Panc1 (cell line): ENCODE measurements at places on chromosomes 7 and 10.

- no peak for DNase-seq
Measured at GRCh38 chr10:79437111-79437814, 8.2 kb downstream of the ZCCHC24 start.

GRCh38 chr7:133853706-133854276 lies 273.3 kb upstream of the LRGUK start:
- DNase-seq, result peak; percentile 51

- DNase-seq, result no peak
Measured at GRCh38 chr10:11521860-11522259, 89.6 kb downstream of the USP6NL start.

DNA sequence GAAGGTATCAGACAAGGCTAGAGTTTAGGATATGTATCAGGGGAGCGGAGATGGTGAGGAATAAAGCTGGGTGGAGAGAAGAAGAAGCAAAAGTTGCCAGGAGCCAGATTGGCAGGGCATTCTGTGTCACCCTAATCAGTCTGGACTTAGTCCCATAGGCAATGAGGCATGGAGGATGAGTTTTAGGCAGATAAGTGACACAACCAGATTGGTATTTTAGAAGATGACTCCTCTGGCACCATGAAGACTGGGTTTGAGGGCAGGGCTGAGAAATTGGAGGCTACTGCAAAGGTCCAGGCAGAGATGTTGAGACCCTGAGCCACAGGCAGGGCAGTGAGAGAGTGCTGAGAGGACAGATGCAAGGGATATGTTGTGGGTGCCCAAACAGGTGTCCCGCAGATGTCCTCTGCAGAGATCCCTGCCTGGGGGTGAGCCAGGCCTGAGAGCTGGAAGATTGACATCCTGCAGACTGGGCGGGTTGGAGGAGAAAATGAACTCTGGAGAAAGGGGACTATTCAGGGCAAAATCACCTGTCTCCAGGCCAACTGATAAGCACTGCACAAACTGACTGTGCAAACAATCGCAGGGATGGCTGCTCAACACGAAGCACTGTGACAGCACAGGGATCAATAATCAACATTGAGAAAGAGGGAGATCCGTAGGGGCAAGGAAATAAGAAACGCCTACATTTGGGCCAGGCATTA lies 11.9 kb upstream of the HABP2 start:
- no peak for DNase-seq

DNA sequence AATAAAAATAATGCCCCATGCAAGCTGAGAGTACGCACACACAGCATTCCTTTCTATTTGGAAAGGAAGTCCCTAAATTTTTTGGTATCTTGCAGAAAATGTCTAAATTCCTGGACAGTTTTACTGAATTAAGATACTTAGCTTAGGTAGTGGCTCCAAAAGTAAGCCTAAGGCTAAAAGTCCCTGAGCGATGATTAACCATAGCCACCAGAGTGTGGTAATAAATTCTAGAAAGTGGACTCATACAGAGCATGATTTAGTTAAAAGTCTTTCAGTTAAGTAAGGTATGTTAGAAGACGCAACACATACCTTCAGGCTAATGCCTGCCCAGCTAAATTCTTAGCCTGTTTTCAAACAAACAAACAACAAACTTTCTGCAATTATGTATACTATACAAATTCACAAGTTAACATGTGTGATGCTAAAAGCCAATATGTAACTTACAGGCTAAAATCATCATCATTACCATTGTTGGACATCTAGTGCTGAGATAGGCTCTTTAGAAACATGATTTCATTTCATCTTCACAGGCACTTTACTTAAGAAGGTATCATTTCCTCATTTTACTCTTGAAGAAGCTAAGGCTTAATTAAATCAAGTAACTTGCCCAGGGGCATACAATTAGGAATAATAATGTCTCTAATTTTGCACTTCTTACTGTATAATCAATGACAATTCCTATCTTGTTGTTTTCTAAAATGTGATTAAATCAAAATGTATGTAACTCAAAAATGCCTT lies 261.4 kb upstream of the YAE1 start:
- no peak for DNase-seq

DNA sequence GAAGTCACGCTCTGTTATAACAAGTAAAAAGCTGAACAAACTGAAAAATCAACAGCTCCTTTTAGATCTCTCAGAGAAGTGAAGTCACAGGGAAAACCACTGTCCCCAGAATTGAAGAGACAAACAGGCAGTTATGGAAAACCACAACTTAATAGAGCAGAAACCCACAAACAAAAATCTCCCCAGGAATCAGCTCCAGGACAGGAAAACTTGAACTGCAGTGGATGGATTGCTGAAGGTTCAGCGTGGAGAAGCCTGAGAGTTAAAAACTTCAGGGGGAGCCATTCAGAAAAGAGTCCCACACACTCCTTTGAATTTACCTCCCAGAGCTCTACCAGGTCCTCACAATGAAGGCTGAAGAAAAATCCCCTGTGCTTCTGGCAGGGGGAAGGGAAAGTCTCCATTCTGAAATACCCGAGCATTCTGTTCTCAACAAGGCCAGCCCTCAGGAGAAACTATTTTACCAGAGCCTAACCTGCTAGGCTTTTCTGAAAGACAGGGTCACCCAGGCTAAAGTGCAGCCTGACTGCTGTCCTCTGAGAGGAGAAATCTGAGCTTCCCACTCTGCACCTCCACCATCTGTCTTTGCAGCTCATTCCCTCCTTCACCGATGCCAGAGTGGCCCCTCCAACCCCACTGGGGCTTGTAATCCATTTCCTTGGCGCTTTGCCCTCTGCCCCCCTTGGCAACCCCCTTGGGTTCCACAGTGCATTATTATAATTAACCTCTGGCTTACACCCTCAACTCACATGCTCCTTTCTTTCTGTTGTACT lies 65.0 kb upstream of the CCNY start:
- no peak for DNase-seq

DNA sequence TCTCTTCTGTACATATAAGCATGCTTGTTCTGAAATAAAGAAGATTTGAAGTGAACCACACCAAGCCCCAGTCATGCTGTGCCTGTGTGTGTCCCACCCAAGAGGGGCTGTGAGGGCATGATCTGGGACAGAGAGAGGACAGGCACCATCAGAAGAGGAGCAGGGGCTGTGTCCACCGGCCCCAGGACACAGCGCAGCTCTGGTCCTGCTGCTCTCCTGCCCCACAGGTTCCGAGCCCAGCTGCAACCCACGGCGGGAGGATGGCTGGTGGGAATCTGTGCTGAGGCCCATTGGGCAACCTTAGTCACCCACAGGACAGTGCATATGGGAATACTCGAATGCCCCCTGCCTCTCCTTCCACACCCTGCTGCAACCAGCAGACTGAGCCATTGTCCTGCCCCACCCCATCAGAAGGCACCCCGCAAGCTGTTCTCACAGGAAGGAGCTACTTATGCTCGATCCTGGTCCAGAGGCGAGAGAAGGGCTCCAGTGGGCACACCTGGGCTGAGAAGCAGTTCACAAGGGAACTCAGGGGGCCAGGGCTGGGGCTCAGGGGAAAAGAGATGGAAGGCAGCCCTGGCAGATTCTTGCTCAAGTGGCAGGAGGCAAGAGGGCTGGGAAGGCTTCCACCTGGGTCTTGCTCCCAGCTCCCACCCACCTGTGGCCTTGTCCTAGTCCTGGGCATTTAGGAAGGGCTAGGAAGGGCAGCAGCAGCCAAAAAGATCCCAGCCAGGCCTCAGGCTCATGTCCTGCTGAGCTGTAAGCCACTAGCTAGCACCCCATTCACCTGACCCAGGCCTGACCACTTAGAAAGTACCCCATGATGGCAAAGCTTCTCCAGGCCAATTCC lies 31.9 kb downstream of the LDB3 start:
- no peak for DNase-seq
